ENCODE measurements at places on chromosomes 5 and 9. TPM values are rescaled to one million over a fixed set of nuclear protein-coding genes. Genes with fewer than 3 reads are reported as not detected.

DNA sequence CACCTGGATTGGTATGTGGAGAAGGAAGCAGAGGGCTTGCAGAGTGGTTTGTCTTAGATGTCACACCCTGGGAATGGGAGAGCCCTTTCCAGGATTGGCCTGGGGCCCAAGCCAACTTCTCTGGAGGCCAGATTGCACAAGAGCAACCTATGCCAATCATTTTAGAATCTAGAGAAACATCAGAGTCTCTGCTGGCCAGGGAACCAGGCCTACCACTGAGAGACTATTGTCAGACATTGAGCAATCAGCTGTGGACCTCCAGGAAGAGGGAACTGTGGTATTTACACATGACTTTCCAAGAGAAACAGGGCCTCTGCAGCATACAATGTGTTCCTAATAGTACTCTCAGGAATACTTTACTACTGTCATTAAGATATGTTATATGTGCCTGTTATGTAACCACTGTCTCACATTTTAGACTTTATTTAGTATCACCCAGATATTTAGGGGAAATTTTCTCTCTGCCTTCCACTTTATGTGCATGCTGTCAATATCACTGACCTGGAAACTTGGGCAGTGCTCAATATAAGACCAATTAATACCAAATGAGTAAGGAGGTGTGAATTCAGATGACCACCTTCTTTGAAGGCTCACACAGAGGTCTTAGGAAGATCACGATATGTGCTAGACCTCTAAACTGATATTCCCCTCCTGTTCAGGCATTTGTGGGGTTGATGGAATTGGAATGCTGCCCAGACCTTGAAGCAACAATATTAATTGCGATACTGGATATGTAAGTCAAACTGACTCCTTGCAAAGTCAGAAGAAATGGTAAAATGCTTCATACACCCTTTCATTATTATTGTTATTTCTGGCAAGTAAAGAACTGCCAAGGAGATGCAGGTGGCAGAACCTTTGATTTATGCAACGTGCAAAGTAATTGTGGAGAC lies 20.5 kb upstream of the CCL28 start:
- peak; percentile 96 for DNase-seq

- DNase-seq, result no peak
These were observed 197.0 kb downstream of the TRPM3 start for GRCh38 chr9:70924380-70924779.

- no peak for DNase-seq
These were observed 78.4 kb downstream of the SFXN1 start for GRCh38 chr5:175556794-175557193.

GRCh38 chr5:144207875-144208444 lies 37.3 kb downstream of the KCTD16 start:
- no peak for DNase-seq

GRCh38 chr5:92874790-92875189 lies 706.2 kb downstream of the NR2F1-AS1 start:
- no peak for DNase-seq

GRCh38 chr5:82622205-82622604 lies 344.1 kb upstream of the RPS23 start:
- DNase-seq, result no peak

GRCh38 chr5:89542736-89543135 lies 659.8 kb upstream of the MEF2C start:
- DNase-seq, result no peak

Gene GDNF
- 0.23 TPM for total RNA-seq

Gene CER1
- total RNA-seq, result not detected

Gene RAI14
- total RNA-seq, result 139 TPM

Gene EIF4E1B
- total RNA-seq, result not detected

Gene PSAT1
- 46.1 TPM for total RNA-seq

All from epithelial cell of proximal tubule (primary cell).